ENCODE measurements at places on chromosomes 7 and 10.

- DNase-seq: no peak
These were observed 1.7 kb downstream of the MBL2 start for GRCh38 chr10:52770904-52771303.

DNA sequence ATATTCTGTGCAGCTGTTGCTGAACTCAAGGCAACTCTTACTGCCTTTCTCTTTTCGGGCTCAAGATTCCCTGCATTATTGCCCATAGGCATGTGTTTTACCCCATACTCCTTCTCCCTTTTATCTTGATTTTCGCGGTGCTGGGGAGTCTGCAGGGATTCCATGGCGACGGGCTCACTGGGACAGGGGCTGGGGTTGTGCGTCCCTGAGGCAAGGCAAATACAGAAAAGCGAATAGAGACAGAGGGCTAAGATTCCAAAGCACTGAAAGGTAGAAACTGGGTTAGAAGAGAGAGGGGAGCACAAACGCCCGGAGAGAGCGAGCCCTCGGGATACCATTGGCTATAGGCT lies 519 bp upstream of the RPP38 start:
- DNase-seq: no peak

DNA sequence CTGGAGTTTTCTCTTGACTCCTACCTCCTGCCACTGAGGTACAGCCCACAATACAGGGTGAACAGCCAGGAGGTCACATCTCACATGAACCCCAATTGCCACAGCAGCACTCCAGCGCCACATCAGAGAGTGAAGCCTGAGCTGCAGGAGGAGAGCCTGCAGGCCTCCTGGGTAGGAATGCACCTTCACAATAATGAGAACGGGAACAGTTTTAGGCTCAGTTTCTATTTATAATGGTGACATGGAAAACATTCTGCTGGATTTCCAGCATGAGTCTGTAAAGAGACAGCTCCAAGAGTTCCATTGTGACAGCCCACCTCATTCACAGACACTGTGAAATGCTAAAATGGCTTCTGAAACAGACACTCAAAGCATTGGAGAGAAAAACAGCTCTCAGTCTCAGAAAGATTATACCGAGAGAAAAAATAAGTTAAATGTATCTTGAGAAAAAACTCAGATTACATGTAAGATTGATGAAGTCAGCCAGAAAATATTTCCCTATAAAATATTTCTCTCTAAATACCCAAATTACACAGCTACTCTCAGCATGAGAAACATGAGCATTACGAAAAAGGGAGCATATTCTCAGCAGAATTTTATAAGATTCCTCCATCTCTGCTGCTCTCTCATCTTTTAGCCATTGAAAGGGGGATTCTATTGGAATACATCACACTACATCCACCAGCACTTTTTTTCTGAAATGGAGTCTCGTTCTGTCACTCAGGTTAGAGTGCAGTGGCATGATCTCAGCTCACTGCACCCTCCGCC lies 11.3 kb downstream of the ZNF680 start:
- no peak for DNase-seq

GRCh38 chr10:24950439-24950838 lies 2.0 kb downstream of the PRTFDC1 start:
- DNase-seq: no peak
